ENCODE measurements at places on chromosomes 1 and 21. TPM values are rescaled to one million over a fixed set of nuclear protein-coding genes. Genes with fewer than 3 reads are reported as not detected.

GRCh38 chr1:28343405-28343804 lies 14.6 kb downstream of the MED18 start:
- DNase-seq = no peak

DNA sequence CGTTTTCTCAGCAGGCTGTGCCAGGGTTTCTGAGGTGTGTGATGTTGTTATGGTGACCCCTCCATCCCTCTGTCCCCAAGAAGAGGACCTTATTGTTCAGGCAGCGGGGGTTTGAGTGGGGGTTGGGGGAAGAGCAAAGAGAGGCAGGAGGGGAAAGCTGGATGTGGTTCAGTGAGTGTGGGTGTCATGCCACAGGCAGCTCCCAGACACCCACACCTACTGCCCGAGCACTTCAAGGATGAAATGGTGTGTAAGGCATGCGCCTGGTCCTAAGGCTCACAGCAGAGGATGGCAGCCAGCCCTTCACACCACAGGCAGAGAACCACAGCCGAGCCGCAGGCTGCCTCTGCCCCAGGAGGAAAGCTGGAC lies 49.9 kb upstream of the STUM start:
- DNase-seq = no peak

DNA sequence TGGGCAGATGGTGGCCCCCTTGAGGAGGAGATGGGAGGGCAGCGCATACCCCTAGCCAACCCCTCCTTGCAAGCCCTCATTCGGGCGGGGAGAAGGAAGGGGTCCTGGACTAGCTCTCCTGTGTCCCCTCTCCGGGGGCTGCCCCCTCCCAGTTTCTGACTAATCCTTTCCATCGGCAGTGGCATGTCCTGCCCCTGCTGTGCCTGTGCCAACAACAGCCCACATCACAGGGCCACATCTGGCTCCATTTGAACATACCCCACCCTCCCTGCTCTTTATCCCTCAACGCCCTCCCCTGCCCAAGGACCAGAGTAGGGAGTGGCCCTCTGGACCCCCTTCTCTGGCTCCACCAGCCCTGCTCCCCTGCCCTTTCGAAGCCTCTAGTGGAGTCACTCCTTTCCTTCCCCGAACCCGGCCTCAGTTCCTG lies 11.0 kb upstream of the LMNA start:
- no peak for DNase-seq

DNA sequence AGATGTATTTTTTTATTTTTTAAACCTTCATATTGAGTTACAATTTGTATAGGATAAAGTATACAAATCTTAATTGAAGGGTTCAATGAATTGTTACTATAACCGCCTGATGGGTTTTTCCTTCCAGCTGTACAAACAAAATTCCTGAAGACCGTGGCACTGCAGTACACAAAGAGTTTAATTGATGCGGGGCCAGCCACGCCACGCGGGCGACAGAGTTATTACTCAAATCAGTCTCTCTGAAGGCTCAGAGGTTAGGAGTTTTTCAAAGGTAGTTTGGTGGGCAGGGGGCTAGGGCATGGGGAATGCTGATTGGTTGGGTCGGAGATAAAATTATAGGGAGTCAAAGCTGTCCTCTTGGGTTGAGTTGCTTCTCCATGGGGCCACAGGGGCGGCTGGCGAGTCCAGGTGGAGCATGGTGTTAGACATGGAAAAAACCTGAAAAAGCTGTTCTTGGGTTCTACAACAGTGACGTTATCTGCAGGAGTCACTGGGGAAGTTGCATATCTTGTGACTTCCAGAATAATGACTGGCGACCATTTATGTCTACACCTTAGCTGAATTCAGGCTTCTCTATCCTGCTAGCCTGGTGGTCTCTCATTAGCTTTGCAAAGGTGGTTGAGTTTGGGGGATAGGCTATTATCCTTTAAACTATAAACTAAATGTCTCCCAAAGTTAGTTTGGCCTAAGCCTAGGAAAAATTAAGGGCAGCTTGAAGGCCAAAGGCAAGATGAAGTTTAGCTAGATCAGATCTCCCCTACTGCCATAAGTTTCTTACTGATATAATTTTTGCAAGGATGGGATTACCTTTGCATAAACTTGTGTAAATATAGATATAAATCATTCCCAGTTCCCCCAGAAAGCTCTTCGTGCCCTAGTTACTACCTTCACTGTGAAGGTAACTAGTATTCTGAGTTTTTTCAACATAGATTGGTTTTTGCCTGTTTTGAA lies 13.0 kb upstream of the TMEM9 start:
- DNase-seq = no peak

- DNase-seq = no peak
These were observed 17.3 kb downstream of the BCAS2 start for GRCh38 chr1:114564141-114564540.

The OR2AK2 gene
- polyA plus RNA-seq = not detected

GRCh38 chr21:38303300-38303699 lies 46.5 kb downstream of the KCNJ15 start:
- DNase-seq = no peak

DNA sequence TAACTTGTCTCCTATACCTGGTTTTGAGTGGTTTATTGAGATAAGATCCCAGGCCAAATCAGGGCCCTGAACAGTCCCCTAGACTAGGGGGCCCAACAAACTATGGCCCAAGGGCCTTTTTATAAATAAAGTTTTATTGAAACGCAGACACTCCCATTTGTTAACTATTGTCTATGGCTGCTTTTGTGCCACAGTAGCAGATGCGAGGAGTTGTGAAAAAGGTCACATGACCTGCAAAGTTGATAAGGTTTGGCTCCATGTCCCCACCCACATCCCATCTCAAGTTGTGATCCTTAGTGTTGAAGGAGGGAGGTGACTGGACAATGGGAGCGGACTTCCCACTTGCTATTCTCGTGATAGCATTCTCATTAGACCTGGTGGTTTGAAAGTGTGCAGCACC lies 29.5 kb upstream of the RAB4A start:
- no peak for DNase-seq

DNA sequence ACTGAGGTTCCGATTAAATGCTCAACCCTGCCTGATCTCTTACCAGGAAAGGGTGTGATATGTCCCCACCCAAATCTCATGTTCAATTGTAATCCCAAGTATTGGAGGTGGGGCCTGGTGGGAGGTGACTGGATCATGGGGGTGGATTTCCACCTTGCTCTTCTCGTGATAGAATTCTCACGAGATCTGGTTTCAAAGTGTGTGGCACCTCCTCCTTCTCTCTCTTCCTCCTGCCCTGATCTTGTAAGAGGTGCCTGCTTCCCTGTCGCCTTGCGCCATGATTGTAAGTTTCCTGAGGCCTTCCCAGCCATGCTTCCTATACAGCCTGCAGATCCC lies 34.9 kb downstream of the RSPH1 start:
- DNase-seq = no peak

- DNase-seq = no peak
These were observed 10.6 kb downstream of the FCMR start for GRCh38 chr1:206911064-206911663.

The ZBTB8B gene
- not detected for polyA plus RNA-seq

- no peak for DNase-seq
These were observed 54.2 kb downstream of the SLC2A1 start for GRCh38 chr1:42904434-42904833.

- DNase-seq = no peak
These were observed 34.2 kb downstream of the RAP1GAP start for GRCh38 chr1:21634806-21635535.

The IVL gene
- not detected for polyA plus RNA-seq

The OR2L3 gene
- polyA plus RNA-seq = not detected

DNA sequence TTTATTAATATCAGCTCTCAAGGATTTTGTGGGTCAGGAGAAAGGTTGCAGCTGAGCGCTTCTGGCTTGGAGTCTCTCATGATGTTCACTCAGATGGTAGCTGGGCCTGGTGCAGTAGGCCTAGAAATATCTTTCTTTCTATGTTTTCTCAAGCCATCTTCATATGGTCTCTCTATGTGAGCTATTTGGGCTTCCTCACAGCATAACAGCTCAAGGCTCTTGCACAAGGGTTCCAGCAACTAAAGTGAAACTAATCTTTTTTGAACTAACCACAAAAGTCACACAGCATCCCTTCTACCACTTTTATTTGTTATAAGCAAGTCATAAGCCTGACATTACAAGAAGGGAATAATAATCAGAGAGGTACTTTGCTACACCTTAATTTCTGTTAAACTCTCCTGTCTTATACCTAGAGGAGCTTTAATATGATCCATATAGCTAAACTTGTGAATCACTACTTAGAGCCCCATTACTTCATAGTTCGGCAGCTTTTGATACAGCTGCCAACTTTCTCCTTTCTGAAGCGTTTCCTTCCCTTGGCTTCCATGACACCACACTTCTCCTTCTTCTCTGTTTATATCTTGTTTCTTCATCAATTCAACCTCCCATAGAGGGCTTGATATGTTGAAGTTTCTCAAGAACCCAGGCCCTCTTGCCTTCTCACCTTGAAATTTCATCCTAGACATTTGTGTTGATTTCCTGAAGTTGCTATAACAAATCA lies 720.2 kb downstream of the LTN1 start:
- no peak for DNase-seq

GRCh38 chr1:22814176-22815042 lies 103.8 kb downstream of the EPHB2 start:
- DNase-seq = no peak

DNA sequence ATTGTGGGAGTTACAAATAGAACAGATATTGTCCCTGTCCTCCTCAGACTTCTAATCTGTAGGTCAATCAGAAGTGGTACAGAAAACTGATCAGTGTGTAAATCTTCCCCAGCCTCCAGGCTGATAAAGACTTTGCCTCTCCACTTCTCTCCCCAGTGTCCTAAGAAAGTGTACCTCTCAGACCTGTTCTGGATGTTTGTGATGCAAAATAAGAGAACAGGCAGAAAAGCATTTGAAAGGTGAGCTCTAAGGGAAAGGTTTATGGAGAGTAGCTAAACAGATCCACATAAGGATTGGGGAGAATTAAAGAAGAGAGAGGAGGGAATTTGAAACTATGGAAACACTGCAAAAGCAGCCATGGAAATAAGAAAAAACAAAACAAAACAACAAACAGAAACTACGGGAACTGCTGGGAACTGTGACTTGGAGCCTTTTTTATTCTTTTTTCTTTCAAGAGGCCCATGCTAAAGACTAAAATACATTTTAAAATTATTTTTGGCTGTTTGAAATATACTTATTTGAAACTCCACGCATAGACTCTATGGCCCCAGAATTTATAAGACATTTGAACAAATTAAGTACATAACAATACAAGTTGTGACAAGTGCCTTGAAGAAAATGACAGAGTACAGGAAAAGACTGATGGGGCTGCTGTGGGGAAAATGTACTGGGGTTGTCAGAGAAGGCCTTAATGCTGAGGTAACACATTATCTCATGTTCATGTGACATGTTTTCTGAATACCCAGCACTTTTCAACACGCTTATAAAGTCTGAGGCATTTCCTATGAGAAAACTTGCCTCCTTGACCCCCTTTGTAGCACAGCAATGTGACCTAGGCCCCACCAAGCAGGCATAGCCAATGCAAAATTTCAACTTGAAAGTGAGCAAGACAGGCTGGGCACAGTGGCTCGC lies 51.2 kb downstream of the TRAF5 start:
- DNase-seq = no peak

The PODN gene
- 17.6 TPM for polyA plus RNA-seq

The NUP210L gene
- not detected for polyA plus RNA-seq

DNA sequence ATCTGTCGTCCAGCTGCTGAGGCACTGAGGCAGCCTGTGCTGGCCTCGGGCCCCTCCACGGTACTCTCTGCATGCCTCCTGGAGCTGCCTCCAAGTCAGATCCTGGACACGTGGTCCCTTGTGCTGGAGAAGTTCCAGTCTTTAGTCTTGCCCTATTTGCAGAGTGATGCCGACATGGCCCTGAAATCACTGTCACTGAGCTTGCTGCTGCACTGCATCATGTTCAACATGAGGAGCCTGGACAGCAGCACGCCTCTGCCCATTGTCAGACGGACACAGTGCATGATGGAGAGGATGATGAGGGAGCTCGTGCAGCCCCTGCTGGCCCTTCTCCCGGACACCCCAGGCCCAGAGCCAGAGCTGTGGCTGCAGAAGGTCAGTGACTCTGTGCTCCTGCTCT lies 10.0 kb downstream of the URB2 start:
- DNase-seq = no peak

DNA sequence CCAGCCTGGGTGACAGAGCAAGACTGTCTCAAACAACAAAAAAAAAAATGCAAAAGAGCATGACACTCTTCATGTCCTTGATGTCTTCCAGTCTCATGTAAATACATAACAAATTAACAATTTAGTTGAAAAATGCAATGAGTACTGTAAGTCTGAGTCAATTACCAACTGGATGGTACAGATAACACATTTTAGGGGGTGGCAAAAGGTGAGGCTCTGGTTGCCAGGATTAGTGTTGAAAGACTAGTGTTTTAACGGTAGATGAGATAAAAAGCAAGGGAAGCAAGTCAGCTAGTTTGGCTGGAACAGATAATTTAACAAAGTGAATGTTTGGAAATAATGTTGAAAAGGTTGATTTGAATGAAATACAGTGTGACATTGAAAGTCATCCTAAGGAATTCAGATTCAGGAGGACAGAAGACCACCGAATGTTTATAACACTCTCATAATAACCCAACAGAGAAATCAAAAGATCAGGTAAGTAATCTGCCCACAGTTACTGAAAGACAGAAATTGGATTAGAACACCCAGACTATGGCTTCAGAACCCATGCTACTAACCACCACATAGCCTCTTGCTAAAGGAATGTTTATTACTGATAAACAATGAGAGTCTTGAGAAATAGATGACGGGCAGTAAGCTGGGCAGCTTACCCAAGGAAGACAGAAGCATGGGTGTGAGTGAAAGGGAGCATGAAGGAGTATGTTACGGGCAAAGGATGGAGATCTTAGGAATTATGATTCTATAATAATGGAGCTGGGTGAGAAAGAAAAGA lies 312.4 kb downstream of the HMCN1 start:
- no peak for DNase-seq

- no peak for DNase-seq
These were observed 387.2 kb upstream of the VAMP3 start for GRCh38 chr1:7383671-7384520.

GRCh38 chr21:35548904-35549615 lies 500.0 kb upstream of the RUNX1 start:
- no peak for DNase-seq

- DNase-seq = peak; percentile 45
These were observed 13.5 kb downstream of the GORAB start for GRCh38 chr1:170545476-170545875.

DNA sequence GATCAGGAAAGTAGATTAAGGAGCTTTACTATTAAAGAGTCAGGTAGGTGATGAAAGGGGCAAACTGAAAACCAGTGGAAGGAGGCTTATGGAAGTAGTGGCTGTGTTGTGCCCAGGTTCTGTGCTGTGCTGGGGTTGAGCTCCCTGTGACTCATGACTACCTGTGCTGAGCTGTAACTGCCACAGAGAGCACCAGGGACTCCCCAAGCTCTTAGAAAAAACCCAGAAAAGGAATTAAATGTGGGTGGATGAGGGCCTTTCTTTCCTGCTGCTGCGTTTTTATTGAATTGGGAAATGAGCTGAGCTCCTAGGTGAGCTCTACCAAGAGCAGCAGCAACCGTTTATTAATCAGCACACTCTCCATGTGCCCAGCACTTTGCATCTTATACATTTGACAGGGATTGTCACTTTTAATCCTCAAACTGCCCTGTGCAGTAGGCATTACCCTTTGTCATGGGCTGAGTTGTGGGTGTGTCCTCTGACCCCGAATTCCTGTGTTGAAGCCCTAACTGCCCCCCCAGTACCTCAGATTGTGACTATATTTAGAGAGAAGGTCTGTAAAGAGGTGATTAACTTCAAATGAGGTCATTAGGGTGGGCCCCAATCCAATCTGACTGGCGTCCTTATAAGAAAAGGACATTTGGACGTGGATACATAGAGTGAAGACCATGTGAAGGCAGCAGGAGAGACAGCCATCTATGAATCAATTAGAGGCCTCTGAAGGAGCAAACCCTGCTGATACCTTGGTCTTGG lies 65.4 kb downstream of the AK4 start:
- no peak for DNase-seq

The GJA9 gene
- polyA plus RNA-seq = not detected
